ENCODE measurements at places on chromosomes 4 and X. TPM values are rescaled to one million over a fixed set of nuclear protein-coding genes. Genes with fewer than 3 reads are reported as not detected.

Gene MAGEA1
- total RNA-seq = not detected

GRCh38 chr4:165131247-165131832 is 18.7 kb upstream of the TMEM192 start:
- peak; percentile 65 for DNase-seq

Gene MAGEA2
- total RNA-seq = 0.22 TPM

- no peak for DNase-seq
Measured at GRCh38 chr4:52999626-53000025, 137.5 kb downstream of the RASL11B start.

Gene ZDHHC15
- 2.7 TPM for total RNA-seq

- no peak for DNase-seq
Measured at GRCh38 chr4:113223001-113223400, 173.5 kb downstream of the ANK2 start.

GRCh38 chr4:2302387-2303119 is 40.6 kb upstream of the MXD4 start:
- no peak for DNase-seq

Gene SPANXC
- total RNA-seq = not detected

DNA sequence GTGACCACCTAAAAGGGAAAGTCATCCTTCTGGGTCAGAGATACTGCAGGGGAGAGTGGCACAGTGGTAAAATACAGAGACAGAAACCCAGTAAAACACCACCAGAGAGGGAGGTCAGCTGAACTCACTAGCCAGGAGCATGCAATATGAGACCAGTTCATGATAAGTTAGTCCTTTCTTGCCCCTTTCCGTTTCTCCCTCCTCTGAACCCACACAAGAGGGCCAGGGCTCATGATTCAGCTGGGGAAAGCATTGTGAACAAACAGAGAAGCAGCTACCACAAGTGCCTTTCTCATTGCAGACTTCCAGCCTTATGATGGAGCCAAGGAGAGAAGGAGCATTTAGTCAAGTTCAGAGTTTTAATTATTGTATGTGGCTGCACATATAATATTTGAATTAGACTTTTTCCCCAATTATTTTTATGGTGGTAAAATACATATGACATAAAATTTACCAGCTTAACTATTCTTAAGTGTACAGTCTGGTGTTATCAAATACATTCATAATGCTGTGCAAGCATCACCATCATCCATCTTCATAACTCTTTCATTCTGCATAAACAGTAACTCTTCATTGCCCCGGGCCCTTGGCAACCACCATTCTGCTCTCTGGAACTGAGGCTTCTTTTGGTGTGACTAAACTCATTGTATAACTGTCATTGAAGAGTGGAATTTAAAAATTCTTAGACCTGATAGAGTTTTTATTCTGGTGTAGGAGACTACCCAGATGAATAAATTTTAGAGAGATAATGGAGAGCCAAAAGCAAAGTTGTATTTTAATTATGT is 114.6 kb downstream of the DDIT4L start:
- no peak for DNase-seq

Gene HSFX4
- total RNA-seq = not detected

GRCh38 chrX:54530357-54530900 is 410 bp downstream of the GNL3L start:
- DNase-seq = no peak

- no peak for DNase-seq
Measured at GRCh38 chr4:112888622-112889021, 160.8 kb upstream of the ANK2 start.

Gene ITIH6
- total RNA-seq = not detected

DNA sequence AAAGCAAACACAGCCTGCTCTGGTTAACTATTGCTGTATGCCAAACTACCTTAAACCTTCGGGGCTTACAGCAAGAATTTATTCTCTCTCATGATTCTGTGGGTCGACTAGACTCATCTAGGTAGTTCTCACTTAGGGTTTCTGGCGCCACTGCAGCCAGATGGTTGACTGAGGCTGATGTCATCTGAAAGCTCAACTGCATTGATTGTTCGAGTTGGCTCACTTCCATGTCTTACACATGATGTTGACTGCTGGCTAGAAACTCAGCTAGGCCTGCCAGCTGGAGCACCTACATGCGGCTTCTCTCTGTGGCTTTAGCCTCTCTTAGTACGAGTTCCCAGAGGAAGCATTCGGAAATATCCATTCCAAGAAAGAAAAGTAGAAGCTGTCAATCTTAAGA is 103.2 kb downstream of the SRPX start:
- DNase-seq = no peak

DNA sequence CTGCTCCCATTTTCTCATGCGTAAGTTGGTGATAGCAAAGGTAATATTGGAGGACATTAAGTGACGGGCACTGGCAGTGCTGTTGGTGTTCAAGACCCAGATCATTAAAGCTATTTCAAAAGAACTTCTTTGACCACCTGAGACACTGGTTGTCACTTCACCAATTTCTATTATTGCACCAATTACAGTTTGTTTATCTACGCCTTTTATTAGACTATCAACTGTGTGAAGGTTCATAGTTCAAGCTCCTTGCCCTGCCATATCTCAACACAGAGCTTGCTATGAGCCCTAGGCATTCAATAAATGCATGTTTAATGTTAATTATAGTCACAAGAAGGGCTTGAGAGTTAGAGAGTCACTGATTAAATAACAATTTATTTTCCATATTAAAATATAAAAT is 778.7 kb upstream of the HS3ST1 start:
- DNase-seq = no peak

DNA sequence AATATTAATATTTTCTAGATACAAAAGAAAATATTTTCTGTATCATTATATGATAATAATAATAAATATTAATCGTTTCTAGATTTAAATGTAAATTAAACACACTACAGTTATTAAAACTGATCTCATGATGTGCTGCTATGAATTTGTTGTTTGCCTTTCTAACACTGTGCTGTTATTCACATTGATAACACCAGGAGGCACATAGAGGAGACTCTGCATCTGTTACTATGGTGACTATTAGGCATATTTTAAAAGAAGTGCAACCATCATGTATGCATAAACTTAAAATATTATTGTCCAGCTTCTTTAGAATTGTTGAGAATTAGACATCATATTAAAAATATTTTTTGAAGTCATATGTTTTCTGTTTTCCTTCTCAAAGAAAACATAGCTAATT is 11.8 kb upstream of the PDGFC start:
- DNase-seq = no peak

DNA sequence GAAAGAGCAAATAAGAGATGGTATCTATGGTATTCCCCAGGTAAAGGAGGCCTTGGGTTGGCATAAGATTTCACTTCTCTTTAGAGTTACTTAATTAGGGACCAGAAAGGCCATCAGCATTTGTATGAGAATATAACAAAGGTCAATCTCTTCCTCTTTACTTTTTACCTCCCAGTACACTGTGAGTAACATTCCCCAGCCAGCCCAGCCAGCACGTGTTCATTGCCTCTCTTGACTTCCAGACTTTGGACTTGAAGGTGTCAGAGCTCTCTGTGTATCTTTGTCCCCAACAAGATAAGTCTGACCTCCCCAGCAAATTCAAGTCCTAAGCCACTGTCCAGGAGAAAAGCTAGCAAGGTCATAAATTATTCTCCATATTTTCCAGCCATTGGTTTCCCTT is 110.5 kb downstream of the AR start:
- DNase-seq = no peak

- DNase-seq = no peak
Measured at GRCh38 chr4:17558941-17559708, 17.9 kb upstream of the LAP3 start.

GRCh38 chrX:14243823-14244222 is 214.1 kb upstream of the GEMIN8 start:
- peak; percentile 68 for DNase-seq

DNA sequence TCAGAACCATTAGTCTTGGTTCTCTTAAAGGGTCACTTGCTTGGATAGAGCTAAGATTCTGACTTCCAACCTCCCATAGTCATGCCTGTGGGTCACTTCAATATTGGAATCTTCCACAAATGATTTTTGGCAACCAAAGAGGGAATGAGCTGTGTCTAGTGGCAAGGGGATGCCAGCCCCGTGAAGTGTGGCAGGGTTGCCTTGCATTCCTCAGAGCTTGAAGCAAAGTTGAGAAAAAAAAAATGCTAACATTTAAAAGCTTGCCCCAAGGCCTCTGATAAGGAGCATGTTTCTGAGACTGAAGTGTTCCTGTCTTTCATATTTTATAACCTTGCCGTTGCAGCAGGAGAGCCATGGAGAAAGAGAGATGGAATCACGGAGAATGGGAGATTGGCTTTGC is 120.2 kb downstream of the PAPSS1 start:
- DNase-seq = no peak

Gene TRIML2
- 102 TPM for total RNA-seq

- no peak for DNase-seq
Measured at GRCh38 chr4:78581618-78582017, 30.0 kb downstream of the ANXA3 start.

GRCh38 chr4:2339458-2340271 is 77.8 kb upstream of the MXD4 start:
- DNase-seq = peak; percentile 54

- no peak for DNase-seq
Measured at GRCh38 chrX:1394731-1395501, 3.0 kb upstream of the SLC25A6 start.

Gene GSTCD
- 16.2 TPM for total RNA-seq

Gene PLP1
- total RNA-seq = 88.3 TPM

Gene SPIN2A
- 2.8 TPM for total RNA-seq

GRCh38 chr4:75673959-75674328 is 733 bp upstream of the G3BP2 start:
- no peak for DNase-seq

DNA sequence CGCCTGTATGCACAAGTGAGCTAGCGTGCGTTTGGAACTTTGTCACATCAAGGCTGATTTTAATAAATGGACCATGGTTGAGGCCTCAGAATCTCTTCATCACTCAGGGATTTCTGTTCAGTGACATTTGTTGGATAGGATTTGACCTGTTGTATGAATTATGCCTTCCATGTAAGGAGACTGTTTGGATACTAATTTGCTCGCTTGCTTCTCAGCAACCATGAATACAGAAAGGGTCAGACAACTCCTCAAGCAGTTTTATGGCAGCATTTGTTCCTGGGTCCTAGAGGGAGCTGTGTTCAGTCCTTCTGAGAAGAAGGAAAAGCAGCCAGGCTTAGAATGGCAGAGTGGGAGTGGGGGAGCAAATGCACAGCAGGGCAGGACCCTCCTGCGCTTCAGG is 269.7 kb upstream of the LCORL start:
- DNase-seq = no peak

GRCh38 chr4:87884976-87885549 is 52.3 kb downstream of the MEPE start:
- no peak for DNase-seq

- DNase-seq = peak; percentile 48
Measured at GRCh38 chrX:118807151-118808017, 16.2 kb upstream of the ZCCHC12 start.

Gene SMIM14
- 21.3 TPM for total RNA-seq
